ENCODE measurements at places on chromosomes 16 and 17.

DNA sequence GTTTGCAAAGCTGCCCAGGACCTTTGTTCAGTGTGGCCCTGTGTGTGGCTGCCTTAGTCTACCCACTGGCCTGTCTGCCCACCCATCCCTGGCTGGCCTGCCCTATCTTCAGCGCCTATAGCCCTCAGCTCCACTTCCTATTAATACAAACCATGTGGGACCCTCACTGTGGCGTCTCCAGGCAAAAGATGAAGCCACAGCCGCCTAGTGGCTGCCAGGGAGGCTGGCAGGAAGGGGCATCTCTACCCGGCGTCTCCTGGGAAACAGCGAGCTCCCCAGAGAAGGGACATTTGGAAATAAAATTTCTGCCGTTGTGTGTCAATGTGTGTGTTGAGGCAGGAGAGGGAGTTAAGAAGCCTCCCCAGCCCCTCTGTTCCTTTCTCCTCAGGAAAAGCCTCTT lies 31.5 kb downstream of the NEUROD2 start:
- DNase-seq: peak; percentile 32

DNA sequence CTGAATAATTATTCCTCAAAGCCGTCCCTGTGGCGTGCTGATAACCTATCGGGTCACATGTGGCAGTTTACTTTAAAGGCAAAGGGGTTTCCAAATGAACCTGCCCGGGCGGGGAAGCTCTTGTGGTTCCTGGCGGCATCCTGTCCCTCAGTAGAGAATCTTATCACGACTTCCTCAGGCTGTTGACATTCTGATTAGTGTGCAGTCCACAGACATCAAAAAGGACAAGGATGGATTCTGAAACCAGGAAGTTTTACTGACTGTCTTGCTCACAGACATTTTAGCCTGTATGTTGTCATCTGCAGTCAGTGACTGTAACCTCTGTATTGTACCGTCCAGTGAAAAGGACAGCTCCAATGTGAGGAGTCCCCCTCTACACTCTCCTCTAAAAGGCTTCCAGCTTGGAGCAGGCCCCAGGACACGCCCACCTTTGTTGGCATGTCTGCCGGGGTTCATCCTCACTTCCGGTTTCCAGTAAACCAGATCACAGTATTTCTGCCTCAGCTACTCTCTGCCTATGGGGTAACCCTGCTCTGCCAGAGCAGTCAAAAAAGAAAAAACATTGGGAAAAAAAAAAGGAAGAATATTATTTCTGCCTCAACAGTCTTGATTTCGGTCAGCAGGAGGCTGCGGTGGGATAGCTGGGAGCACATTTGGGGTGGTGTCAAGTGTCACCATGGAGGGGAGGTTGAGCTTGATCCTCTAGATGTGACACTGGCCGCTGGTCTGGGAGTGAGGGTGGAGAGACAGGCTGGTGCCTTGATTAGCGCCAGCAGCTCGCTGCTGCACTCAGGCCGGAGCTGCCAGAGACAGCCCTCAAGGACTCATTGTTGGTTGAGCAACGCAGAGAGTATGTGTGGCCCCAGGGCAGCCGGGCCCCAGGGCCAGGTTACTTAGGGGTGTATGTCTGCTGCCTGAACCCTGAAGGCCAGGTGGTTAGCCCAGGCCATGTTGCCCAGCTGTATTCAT lies 89.0 kb upstream of the DNAH17 start:
- no peak for DNase-seq

DNA sequence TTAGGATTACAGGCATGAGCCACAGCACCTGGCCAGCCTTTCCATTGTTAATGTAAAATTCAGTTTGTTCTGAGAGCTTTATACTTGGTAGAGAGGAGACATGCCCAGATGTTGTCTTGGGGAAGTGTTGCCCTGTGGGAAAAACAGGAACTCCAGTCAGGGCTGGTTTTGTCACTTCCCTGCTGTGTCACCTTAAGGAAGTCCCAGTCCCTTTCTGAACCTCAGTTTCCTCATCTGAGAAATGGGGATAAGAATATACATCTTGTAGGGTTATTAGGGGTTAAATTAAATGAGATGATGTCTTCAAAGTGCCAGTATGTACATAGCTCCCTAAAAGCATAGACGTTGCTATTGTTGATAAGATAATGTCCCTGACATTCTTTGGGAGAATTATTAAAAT lies 25.3 kb downstream of the CLEC16A start:
- DNase-seq: no peak

- DNase-seq: no peak
Measured at GRCh38 chr16:86727632-86728031, 149.3 kb downstream of the FOXL1 start.

DNA sequence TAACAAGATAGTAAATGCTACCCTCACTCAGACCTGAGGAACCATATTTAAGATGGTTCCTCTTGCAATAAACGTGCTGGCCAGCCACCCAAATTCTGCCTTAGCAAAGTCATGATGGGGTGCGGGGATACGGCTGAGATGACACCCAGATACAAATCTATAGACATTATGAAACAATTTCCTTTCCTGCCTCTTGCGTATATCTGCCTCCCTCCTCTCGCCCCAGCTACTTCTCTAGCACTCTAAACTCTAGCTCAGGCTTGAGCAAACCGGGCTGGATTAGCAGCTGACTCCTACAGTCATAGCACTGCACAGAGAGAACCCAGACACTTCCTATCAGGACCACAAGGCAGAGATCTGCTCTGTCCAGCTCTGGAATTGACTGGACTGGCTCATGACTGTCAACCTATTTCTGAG lies 22.3 kb downstream of the CD300LF start:
- DNase-seq: no peak

- no peak for DNase-seq
Measured at GRCh38 chr17:79340333-79341221, 266.0 kb downstream of the ENGASE start.

- no peak for DNase-seq
Measured at GRCh38 chr16:66549284-66550131, at the start of gene TK2. Gene TK2, minus strand, starts transcription at chr16:66550122. Its CDS starts 61 bp downstream, at chr16:66550061.

- DNase-seq: no peak
Measured at GRCh38 chr17:27466743-27467375, 10.6 kb downstream of the KSR1 start.

DNA sequence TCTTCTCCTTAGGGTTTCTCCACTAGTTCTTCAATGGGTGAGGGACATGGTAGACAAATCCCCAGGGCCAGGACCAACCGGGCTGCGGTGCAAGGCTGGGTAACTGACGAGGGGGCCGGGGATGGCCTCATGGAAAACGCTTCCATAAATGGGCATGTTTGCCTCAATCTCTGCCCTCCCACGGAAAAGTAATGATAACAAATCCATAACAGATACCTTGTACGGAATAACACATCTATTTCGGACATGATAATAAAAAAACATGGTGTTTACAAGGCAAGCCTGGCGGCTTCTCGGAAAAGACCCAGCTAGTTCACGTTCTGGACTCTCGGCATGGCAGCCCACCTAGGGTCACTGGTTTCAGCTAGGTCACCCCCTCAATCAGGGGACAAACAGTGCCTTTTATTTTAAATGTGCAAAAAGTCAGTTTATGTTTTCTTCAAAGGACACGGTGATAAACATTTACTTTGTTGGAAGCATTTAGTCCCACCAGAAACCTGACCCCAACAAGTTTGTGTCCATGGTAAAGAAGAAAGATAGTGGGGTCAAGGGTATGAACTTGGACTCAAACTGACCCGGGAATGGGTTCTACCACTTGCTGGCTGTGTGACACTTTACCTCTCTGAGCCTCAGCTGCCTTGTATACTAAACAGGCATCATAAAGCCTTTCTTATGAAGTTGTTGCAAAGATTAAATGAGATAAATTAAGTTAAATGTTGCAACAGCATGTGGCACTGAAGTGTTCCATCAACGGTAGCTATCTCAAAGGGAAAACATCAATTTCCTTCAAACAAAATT lies 1.7 kb downstream of the MYH11 start:
- no peak for DNase-seq

- DNase-seq: no peak
Measured at GRCh38 chr16:2531371-2531695, at the start of gene CEMP1. Gene CEMP1, minus strand, starts transcription at chr16:2531408. Its CDS starts 335 bp downstream, at chr16:2531073.

DNA sequence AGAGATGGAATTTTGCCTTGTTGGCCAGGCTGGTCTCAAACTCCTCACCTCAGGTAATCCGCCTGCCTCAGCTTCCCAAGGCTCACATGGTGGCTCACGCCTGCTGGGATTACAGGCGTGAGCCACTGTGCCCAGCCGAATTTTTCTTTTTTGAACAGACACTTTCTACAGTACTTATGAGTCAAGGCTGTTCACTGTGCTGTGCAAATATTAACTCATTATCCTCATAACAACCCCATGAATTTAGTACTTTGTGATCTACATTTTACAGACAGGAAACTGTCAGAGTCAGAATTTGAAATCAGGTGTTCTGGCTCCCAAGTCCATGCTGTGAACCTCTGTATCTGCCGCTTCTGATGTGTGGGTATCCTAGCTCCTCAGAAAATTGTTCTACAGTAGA lies 25.7 kb upstream of the RASL10B start:
- no peak for DNase-seq
